ENCODE measurements at places on chromosomes 1 and 21.

DNA sequence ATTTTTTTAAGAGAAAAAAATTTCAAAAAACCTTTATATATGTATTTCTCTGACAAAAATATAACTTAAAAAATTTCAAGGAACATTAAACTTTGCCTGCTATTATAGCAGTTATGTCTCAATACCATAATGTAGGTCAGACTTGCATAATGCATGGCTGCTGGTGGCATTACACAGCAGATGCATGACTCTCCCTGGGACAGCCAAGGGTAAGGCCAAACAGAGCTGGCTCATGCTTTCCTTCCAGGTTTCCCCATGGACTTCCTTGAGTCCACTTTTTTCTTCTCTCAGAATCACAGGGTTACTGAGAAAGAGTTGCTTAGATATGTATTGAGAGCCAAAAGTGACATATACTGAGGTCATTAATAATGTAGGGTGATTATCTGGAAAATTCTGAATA is 43.7 kb downstream of the RHOU start:
- no peak for DNase-seq

- DNase-seq = peak; percentile 90
Measured at GRCh38 chr1:108816049-108816893, 40.6 kb downstream of the AKNAD1 start.

DNA sequence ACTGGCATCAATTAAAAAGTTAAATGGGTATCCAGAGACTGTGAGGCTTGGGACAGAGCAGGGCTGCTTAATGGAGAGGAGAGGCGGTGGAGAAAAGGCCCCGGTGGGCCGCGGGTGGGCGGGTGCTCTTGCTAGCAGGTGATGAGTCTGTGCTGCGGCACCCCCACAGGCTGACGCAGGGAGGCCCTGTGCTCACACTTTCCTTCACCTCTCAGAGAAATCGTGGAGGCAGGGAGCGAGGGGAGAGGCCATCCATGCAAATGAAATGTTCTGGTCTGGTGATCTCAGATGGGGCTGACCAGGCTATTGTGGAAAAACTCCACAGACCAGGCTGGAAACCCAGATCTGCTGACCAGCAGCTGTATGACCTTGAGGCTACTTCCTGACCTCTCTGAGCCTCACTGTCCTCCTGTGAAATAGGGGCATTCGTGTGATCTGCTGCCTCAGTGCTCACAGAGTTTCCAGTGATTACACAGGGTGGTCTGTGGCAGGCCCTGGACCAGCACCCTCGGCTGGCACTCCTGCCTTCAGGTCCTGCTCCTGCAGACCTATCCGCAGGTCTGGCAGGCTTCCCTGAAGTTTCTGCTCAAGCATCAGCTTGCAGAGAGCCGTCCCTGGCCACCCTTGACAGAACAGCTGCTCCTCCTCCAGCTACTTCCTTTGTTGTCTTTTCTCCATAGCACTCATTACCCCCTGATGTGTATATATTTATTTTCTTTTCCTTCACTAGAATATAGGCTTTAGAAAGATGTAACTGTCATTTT is 89.2 kb downstream of the BEND5 start:
- DNase-seq = no peak

GRCh38 chr1:153470707-153471106 is 10.3 kb upstream of the S100A7 start:
- DNase-seq = no peak

GRCh38 chr1:206556047-206556749 is 48.9 kb downstream of the RASSF5 start:
- DNase-seq = no peak

- DNase-seq = peak; percentile 62
Measured at GRCh38 chr1:90370686-90371447, 346.2 kb downstream of the BARHL2 start.

DNA sequence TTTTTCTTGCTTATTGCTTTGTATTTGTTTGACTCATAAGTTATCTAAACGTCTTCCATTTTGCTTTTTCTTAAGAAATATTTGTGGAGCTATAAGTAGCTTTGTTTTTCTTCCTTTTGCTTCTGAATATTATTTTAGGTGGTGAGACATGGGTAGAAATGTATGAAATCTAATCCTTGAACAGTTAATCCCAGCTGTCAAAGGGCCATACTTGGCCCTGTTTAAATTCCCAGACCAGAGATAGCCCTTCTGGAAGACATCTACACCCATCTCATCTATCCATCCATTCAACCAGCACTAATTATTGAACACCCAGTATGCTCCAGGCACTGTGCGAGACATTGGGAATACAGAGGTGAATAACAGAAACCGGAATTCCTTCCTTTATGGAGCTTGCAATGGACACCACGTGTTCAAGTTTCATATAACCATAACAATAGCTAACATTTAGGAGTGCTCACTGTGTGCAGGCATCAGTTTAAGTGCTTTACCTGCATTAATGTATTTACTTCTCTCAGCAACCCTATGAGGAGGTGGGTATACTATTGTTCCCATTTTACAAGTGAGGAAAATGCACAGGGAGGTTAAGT is 8.7 kb downstream of the TACSTD2 start:
- DNase-seq = no peak

DNA sequence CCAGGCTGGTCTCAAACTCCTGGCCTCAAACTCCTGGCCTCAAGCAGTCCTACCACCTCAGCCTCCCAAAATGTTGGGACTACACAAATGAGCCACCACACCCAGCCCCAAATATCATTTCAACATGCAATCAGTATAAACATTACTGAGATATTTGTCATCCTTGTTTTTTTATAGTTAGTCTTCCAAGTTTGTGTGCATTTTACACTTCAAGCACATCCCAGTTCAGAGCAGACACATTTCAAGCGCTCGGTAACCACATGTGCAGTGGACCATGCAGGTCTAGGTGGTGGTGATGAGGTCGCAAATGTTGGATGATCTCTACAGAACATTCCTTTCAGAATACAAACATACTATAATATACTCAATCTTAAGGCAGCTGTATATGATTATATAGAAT is 23.8 kb upstream of the APP start:
- no peak for DNase-seq

DNA sequence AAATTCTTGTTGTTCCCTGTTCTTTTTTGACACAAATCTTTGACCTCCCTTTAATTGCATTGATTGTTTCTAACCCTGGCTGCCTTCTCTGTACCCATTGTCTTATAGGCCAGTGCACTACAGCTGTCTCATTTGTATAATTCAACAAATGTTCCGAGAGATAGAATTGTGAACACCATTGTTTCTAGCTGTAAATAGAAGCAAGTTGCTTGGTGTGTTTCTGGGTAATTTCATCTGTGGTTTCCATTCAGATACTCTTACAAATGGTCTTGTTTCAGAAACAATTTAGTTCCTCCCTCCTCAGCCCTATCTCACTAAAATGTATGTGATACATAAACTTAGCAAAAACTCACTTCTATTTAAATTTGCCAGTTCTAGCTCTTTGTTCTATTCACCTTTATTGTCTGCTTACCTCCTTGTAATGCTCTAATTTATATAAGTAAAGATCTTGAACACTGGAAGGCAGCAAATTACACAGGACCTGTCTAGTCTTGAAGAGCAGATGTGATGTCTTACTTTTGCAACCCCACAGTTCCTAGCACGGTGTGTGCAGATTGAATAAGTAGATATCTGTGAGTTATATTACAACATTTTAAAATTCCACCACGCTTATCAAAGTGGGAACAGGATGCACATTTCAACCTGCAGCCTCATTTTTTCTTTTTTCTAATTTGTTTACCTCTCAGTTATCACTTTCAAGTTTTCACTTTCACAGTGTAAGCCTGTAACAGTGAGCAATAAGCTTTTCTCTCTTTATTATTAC is 515.6 kb upstream of the ZP4 start:
- no peak for DNase-seq

DNA sequence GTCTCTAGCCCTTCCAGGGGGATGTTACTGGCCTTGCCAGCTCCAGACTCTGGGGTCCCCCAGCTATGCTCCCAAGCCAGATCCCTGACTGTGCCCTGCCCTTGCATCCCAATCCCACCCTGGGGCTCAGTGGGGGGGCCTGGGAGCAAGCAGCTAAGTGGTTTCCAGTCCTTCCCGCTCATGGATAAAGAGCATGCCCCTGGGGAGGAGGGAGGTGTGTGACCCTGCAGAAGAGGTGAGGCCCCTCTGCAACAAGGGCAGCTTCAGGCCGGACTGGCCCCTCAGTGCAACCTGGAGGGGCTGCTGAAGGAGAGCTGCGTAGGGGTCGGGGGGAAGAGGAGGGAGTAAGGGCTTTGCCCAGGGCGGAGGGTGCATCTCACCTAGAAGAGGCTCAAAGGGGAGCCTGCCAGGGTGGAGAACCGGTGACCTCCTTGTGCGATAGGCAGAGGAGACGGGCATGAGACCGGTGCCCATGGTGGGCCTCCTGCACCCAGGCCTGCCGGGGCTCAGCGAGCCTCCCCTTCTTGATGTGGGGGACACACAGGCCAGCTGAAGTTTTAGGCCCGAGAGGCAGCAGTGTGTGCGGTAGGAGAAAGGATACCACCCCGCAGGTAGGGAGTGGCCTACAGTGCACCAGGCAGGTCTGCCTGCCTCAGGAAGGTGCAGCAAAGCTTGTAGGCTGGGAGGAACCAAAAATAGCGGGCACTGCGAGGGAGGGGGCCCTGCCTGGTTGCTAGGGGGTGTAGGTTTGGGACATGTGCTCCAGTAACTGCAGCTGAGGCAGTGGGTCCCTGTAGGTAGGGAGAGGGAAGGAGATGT is 3.1 kb downstream of the OBSCN start:
- DNase-seq = no peak

DNA sequence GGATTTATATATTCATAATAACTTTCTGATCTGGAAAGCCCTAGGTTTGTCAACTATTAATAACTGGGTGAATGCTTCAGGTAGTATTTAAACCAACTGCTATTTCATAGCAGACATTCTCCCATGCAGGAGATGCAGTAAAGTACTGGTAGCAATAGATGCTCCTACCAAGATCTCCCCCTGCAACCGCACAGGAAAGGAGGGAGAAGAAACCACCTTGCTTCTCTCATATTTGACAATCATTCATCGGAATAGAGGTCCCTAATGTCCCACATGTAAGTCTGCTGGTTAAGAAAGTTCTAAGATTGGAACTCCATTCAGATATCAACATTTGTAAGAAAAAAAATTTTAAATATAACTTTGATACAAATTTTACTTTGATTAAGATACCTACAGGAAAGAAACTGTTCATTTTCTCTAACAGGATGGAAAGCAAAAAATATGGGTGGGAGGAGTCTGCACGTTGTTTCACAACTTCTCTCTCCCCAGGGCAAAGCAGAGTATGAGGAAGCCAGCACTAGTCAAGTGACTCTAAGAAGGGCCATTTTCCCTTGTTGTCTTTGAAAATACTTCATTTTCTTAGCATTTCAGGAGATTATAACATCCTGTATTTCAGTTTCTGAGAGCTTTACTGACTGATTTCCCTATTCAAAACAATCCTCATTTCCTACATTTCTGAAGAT is at the start of gene PYHIN1:
Gene PYHIN1, plus strand, starts transcription at position 498 of the 683 bp plus-strand sequence. CDS start 5,359 bp downstream, outside the sequence.
- no peak for DNase-seq

- no peak for DNase-seq
Measured at GRCh38 chr1:85449356-85449755, 15.6 kb downstream of the DDAH1 start.

DNA sequence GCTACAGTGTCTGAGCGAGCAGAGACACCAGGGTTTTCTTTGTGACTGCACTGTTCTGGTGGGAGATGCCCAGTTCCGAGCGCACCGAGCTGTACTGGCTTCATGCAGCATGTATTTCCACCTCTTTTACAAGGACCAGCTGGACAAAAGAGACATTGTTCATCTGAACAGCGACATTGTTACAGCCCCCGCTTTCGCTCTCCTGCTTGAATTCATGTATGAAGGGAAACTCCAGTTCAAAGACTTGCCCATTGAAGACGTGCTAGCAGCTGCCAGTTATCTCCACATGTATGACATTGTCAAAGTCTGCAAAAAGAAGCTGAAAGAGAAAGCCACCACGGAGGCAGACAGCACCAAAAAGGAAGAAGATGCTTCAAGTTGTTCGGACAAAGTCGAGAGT is 2.7 kb downstream of the ZBTB18 start:
- DNase-seq = no peak

GRCh38 chr1:3296826-3297225 is 157.6 kb upstream of the ARHGEF16 start:
- DNase-seq = no peak
